Fibroblast of skin of abdomen (primary cell): ENCODE measurements at places on chromosomes 2 and 18.

DNA sequence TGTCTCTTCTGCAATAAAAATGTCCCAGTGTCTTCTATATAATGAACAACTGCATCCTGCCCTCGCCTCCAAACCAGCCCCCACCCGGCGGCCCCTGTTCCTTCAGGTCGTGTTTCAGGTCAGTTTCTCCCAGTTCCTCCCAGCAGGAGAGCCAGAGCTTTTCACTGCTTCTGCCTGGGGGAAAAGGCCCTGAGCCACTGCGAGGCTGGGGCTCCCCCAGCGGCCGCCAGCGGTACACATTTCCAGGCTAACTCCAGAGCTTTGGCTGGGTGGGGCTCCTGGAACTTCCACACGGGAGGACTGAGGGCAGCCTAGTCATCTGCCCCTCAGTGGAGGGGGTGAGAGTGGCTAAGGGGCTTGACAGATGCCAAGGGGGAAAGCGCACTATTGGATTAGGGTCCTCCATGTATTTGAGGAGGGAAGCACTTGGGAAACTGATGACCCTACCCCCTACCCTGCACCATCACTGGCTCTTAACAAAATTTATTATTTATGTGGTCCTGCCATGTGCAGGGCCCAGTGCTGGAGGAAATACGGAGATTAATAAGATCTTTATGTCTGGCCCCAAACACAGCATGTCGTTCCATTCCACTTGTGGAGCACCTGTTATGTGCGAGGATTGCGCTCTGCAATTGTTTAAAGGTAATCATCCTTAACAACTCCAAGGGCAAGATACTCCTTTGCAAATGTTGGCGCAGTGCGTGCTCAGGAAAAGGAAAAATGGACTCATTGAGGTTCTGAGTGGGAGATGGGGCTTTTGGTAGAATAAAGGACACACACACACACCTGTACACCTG is 17.3 kb upstream of the CYS1 start:
- peak; percentile 38 for DNase-seq

GRCh38 chr18:49858309-49859020 is 45.1 kb upstream of the ACAA2 start:
- peak; percentile 67 for DNase-seq

DNA sequence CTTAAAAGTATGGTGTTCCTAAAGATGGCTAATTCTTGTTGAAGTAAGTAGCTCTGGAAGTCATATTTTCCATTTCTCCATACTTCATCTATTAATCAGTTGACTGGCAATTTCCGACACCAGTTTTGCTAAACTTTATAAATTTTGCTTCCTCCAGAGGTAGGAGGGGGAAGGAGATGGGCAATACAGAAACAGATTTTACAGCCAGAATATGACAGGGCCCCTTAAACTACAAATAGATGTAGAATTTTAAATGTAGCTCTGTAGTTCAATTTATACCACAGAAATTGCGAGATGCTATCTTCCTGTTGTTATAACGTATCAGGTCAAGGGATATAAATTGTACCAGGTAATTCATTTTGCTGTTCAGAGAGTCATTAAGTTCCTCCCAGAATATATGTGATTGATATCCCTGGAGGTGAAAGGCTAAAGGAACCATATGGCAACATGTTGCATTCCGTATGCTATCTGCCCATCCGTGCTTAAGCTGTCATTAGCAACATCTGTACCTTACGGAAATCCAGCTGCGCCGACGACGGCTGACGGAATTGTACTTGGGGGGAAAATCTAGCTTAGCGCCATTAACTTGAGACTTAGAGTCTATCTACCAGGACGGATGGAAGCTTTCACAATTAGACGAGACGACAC is 8.4 kb upstream of the NR4A2 start:
- no peak for DNase-seq

GRCh38 chr2:230644356-230644935 is 68.2 kb upstream of the CAB39 start:
- DNase-seq: no peak

GRCh38 chr18:22946846-22947245 is 13.7 kb downstream of the RBBP8 start:
- DNase-seq: peak; percentile 23

DNA sequence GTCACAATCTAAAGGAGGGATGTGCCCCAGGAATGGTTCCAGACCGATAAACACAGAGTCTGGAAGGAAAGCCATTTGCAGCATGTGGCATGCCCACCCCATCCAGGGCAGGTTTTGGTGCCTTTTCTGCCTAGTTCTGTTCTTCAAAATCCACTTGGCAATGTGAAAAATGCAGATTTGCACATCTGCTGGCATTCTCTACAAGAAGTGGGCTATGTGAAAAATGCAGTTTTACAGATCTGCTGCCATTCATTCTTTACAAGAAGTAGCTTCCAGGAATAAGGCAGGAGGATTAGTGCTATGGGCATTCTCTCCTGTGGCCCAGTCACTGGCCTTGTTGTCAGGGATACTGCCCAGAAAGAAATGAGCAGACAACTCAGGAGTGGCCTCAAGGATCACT is 68.1 kb downstream of the C1D start:
- no peak for DNase-seq

DNA sequence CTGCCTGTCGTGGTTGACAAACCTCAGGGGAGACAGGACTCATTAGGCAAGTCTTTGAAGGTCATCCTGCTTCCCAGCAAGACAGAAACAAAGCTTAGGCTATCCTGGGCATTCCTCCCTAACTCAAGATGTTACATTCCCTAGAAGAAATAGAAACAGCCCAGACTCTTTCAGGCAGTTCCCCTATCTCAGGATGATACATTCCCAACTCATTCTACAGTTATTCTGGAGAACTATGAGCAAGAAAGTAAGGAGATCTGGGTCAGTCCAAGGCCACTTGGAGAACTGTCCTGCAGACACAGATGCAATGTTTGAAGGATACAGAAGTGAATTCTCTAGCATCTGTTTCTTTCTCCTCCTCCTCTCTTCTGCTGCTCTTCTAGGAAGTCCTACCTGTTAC is 220.1 kb upstream of the NCKAP5 start:
- peak; percentile 15 for DNase-seq

GRCh38 chr2:32706815-32707579 is 79.1 kb downstream of the TTC27 start:
- no peak for DNase-seq

DNA sequence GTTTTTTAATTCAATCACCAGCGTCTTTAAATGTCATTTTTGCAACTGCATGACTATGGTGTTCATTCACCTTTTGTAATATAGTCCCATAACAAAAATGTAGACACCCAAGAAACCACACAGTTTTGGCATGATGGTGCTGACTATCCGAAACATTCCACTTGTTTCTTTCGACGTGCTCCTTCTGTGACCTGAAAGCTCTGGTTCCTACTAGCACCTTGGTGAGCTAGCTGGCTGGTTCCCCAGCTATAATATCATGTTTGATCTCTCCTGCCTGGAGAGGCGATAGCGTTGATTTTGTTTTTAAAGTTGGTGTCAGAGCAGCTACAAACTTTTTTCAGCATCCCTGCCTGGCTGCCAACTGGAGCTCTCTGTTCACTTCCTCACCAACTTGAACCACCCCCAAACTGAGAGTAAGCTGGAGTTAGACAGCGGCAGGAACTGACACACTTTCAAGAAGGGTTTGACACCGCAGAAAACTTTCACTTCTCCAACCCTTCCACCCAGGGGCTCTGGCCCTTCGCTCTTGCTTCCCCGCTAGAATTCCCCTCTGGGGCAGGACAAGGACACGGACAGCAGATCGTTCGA is 1.1 kb downstream of the ATAD2B start:
- peak; percentile 45 for DNase-seq

DNA sequence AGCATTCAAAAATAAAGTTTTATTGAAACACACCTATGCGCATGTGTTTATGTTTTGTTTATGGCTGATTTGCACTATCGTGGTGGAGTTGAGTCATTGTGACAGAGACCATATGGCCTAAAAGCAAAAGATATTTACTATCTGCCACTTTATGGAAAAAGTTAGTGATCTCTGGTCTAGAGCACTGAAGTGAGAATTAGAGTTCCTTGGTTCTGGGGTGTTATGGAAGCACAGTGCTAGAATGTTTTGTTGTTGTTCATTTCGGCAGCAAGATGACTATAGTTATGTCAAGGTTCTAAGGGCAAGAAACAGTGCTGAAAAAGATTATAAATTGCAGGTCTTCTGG is 416.5 kb downstream of the SLC4A3 start:
- no peak for DNase-seq

GRCh38 chr2:158493458-158493857 is 36.7 kb downstream of the PKP4 start:
- no peak for DNase-seq

DNA sequence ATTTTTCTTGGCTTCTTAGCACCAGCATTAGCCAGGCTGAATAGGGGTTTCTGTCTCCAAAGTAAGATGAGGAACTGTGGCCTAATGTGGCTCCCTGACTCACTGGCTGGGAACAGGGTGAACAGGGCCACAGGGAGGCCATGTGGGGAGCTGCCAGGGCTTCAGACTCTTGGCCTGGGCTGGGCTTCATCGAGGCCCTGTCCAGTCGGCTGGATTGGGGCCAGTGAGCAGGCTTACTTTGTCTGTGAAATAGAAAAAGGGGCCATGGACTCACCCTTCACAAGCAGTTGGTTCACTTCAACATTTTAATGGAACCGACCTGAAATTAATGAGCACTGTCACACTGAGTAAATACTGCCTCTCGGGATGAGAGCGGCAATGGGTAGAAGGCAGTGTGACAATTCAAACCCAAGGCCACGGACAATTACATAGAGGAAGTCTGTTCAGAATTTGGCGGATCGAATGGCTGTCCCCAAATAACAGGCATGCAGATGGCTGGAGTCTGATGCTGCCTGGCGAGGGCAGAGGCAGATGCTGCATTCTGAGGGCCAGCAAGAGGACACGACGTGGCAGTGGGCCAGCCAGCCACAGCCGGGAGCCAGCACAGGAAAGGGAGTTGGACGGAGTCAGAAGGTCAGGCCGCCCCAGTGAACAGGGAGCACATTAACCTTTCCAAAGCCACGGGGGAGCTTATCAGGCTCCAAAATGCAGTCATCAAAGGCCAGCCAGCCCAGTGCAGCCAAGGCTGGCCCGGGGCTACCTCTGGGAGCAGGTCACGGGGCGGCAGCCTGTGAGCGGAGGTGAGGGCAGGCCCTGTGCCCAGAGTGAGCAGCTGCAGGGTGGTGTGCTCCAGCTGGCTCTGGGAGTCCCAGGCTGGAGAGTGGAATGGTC is 146.6 kb upstream of the REV1 start:
- DNase-seq: no peak

- no peak for DNase-seq
These were observed 10.1 kb downstream of the KIF3C start for GRCh38 chr2:25972049-25972823.

GRCh38 chr2:150107816-150108215 is 379.7 kb downstream of the RND3 start:
- no peak for DNase-seq

DNA sequence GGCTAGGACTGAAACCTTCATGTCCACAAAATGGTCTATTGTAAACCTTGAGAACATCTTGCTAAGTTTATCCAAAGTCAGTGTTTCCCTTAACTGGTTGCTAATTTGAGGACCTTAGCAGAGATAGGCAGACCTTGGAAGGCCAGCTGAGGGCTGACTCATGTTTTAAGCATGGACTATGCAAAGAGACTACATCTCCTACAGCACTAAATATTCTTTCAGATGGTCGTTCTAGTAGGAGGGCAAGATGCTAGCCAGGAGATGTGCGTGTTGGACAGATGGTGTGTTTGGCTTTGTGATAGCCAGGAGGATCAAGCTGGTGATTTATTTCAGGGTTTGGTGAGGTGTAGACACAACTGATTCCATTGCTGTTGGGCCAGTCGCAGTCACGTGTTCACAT is 75.8 kb downstream of the NRP2 start:
- DNase-seq: peak; percentile 90

- no peak for DNase-seq
These were observed 2.8 kb downstream of the C1D start for GRCh38 chr2:68059784-68060525.

- DNase-seq: no peak
These were observed 666.2 kb upstream of the HS6ST1 start for GRCh38 chr2:128984855-128985254.

- peak; percentile 44 for DNase-seq
These were observed 199.4 kb downstream of the ZEB2 start for GRCh38 chr2:144320491-144320890.

- peak; percentile 51 for DNase-seq
These were observed 545.7 kb downstream of the ZEB2 start for GRCh38 chr2:143974262-143974661.

DNA sequence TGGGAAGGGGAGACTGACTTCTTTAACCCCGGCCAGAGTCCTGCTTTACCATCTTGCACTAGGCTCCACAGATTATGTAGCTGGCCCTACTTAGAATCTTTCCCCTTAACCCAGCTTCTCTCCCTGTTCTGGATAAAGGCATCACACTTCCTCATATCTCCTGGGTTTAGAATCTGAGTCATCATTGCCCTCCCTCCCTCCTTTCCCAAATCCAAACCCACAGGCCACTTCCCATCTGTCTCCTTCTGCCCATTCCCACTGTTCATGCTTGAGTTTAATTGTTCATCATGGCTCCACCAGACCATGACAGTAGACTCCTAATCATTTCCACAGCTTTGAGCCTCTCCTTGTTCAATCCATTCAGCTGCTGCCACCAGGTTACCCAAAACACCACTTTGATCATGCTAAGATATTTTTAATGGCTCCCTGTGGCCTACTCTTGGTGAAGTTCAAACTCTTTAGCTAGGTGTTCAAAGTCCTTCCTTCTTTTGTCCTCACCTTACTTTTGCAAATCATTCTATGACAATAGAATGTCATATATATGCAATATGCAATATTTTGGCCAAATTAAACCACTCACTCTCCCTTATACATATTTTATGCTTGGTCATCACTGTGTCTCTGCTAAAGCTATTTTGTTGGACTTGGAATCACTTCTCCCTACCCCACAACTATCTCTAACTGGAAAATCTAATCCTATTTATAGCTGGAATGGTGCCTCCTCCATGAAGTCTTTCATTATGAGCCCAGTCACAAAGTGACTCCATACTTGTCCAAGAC is 5.5 kb downstream of the PDE11A start:
- DNase-seq: peak; percentile 21

- peak; percentile 50 for DNase-seq
These were observed 43.0 kb upstream of the KCNF1 start for GRCh38 chr2:10868465-10869314.

GRCh38 chr2:38634684-38635083 is 31.2 kb upstream of the GALM start:
- no peak for DNase-seq

DNA sequence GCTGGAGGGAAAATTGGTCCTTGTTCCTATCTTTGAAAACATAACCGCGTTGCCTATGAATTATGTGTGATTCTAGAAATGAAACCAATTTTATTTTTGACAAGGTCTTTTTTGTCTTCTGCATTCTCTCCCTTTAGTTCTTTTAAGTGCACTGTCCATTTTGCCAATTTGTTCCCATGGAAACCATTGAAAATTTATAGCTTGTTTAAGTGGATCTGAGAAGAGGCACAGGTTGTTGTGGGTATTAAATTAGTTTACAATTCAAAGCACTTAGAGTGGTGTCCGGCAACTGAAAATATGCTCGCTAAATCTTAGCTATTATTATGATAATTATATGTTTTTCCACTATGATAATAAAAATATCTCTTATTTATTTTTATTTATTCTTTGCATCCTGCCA is 107.5 kb upstream of the FSHR start:
- no peak for DNase-seq

GRCh38 chr2:213166109-213166508 is 14.7 kb upstream of the IKZF2 start:
- DNase-seq: no peak

GRCh38 chr18:57329856-57330255 is 22.5 kb upstream of the ST8SIA3 start:
- DNase-seq: no peak

- DNase-seq: no peak
These were observed 29.2 kb downstream of the ZNF516 start for GRCh38 chr18:76465630-76466409.
